ENCODE measurements at places on chromosomes 3 and 15. TPM values are rescaled to one million over a fixed set of nuclear protein-coding genes. Genes with fewer than 3 reads are reported as not detected.

GRCh38 chr3:112605285-112605684, 35.7 kb downstream of the CCDC80 start:
- peak; percentile 84 for DNase-seq

Gene MB21D2
- 23.4 TPM for total RNA-seq

GRCh38 chr15:44790215-44790614, 53.9 kb downstream of the TRIM69 start:
- DNase-seq: no peak

DNA sequence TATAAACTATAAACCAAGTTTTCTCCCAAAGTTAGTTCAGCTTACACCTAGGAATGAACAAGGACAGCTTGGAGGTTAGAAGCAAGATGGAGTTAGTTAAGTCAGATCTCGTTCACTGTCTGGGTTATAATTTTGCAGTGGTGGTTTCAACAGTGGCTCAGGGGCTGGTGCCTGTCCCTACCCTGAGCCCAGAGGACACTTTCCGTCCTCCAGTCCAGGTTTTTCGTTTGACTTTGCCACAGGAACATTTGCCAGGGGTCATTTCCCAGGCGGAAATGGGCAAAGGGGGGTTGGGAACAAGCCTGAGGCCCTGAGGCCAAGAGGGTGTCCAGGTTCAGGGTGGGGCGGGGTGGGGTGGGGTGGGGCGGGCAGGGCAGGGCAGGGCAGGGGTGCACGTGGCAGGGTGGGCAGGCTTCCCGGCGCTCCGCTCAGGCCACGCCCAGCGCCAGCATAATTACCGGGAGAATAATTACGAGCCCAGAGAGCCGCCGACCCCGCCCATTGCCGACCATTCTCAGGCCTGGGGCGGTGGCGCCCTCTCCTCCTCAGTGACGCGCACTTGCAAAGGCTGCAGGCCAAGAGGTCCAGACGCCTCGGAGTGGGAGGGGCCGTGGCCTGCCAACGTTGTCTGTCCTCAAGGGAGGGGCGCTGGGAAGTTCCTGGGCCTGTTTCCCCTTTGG, 70.4 kb downstream of the KLF13 start:
- no peak for DNase-seq

- DNase-seq: no peak
Observed at GRCh38 chr3:27721717-27722564, at the start of gene EOMES. Gene EOMES, minus strand, starts transcription at chr3:27722323. Its CDS starts 29 bp downstream, at chr3:27722294.

GRCh38 chr3:42183991-42184632, 81.9 kb downstream of the CCK start:
- no peak for DNase-seq
